SHP77 (cell line): ENCODE measurements at places on chromosomes 2 and 18.
A peak's percentile ranks its signal among the peaks of the same experiment; 100 is the strongest.

GRCh38 chr2:26970928-26971627 lies 641 bp downstream of the MAPRE3 start:
- DNase-seq, result peak; percentile 26

- no peak for DNase-seq
Measured at GRCh38 chr2:149000158-149000938, 38.2 kb upstream of the LYPD6B start.

DNA sequence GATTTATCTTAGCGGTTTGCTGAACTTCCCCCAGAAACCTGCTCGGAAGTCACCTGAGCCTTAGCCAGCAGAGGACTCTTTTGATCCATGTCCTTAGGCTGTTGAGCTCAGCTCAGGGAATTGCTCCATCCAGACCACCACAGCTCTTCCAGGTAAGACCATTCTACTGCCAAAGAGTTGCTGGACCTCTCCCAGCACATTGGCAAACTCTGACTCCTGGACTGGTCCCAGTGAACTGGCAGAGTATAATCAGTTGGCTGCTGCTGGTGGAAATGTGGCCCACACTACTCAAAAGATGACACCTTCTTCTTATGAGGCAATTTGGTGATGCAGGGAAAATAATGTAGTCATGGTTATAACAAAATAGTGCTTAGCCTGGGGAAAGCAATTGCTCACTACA lies 308.8 kb upstream of the FIGN start:
- DNase-seq, result no peak

DNA sequence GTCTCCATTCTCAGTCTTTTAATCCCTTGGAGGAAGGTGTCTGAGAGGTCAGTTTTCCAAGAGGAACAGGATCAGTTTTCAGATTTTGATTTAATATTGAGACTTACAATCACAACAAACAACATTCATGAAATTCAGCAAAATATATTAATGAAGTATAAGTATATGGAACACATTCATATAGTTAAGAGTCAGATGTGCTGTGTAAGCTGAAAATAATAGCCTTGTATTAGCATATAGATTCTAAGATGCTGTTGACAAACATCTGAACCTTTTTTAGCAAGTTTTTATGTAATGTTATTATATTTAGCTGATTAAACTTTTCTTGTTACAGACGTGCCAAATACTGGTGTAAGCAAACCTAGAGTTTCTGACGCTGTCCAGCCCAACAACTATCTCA lies 163.9 kb downstream of the PKP4 start:
- no peak for DNase-seq

- no peak for DNase-seq
Measured at GRCh38 chr2:109129356-109129920, 433 bp downstream of the SH3RF3 start.
